ENCODE measurements at places on chromosomes 1 and 21.
A peak's percentile ranks its signal among the peaks of the same experiment; 100 is the strongest.

GRCh38 chr1:210264496-210265380 is 32.1 kb downstream of the SERTAD4 start:
- no peak for DNase-seq

- DNase-seq = no peak
These were observed 25.5 kb downstream of the ZC3H11B start for GRCh38 chr1:219587401-219587800.

- no peak for DNase-seq
These were observed 101.0 kb downstream of the HMCN1 start for GRCh38 chr1:185835191-185835590.

- DNase-seq = no peak
These were observed 996 bp downstream of the CNIH4 start for GRCh38 chr1:224357626-224358124.

DNA sequence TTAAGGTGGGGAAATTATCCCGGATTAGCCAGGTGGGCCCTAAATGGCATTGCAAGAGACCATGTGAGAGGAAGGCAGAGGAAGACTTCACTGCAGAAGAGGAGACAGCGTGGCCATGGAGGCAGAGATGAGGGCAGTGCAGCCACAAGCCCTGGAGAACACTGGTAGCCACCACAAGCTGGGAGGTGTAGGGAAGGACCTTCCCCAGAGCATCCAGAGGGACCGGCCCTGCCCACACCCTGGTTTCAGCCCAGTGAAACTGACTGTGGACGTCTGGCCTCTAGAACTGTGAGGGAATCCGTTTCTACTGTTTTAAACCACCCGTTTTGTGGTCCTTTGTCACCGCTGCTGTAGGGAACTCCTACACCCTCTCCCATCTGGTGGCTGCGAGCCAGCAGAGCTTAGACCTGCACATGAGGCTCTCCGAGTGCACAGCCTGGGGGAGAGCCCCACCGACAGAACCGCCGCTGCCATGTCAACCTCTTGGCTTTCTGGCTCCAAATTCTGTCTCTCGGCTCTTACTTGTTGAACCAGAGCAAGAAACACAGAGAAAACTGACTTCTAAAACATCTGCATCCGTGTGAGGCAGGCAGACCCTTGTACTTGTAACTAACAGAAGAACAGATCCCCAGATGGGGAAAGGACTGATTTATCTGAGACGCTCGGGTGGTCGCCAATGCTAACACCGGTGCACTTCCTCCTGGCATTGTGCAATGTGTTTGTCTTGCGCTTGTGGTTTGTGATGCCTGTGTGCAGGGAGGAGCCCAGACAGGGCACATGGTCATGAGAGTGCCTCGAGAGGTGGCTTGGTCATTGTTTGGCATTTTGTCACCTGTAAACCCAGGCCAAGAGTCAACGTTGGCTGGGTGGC is 90.8 kb upstream of the TMPRSS2 start:
- DNase-seq = no peak

- DNase-seq = no peak
These were observed 1.1 kb upstream of the TTC39A start for GRCh38 chr1:51331206-51332100.

GRCh38 chr1:79430437-79430836 is 423.9 kb upstream of the ADGRL4 start:
- no peak for DNase-seq

GRCh38 chr1:72284348-72285073 is 2.2 kb upstream of the NEGR1 start:
- DNase-seq = peak; percentile 54

DNA sequence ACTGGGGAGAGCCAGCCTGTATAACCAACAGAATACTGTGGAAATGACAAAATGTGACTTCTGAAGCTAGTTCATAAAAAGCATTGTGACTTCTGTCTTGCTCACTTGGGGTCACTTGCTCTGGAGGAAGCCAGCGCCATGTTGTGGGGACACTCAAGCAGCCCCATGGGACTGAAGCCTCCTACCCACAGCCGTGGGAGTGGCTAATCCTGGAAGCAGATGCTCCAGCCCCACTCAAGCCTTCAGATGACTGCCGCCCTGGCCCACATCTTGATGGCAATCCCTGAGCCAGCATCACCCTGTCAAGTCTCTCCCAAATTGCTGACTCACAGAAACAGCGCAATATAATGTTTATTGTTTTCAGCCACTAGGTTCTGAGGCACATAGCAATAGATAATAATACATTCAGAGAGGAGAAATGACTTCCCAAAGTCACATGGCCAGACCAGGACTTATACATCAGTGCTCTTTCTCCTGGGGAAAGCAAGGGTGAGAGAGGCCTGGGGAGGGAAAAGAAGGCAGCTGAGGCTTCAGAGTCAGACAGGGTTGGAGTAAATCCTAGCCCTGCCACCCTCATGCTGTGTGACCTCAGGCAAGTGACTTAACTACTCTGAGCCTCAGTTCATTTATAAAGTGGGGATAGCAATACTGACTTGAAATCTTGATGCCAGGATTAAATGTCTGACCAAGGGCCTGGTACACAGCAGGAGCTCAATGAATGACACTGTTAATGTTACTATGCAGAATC is 5.0 kb upstream of the TNFRSF8 start:
- no peak for DNase-seq

GRCh38 chr21:35520856-35521255 is 471.8 kb upstream of the RUNX1 start:
- DNase-seq = no peak
